ENCODE measurements at places on chromosomes 6 and 20. TPM values are rescaled to one million over a fixed set of nuclear protein-coding genes. Genes with fewer than 3 reads are reported as not detected.
A peak's percentile ranks its signal among the peaks of the same experiment; 100 is the strongest.

- no peak for DNase-seq
- H3K27ac ChIP-seq, result no peak overlapping the region
- H3K4me3 ChIP-seq, result no peak overlapping the region
- H3K27me3 ChIP-seq, result no peaks in the 10 kb centered on the region
- H3K4me1 ChIP-seq, result peaks cover 11% of the 10 kb centered on the region
Measured at GRCh38 chr20:57876163-57876562, 166.3 kb upstream of the PMEPA1 start.

DNA sequence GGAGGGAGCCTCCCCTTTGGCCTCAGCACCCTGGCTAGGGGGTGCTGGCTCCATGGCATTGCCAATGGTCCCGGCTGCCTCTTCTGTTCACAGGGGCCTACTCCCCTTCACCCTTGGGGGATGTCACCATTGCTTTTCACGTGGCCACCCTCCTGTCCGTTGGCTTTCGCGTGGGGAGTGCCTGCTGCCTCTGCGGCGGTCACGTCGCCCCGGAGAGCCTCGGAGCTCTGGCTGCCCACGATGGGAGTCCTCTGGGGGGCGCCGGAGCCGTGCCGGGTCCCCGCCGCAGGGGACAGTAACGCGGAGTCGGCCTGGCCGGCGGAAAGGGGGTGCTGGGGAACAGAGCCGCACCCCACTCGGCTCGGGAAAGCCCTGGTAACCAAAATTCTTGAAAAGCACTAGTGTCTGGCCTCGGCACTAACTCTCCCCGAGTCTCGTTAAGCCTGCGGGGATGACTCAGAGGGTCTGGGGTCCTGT is 661 bp upstream of the HEBP2 start:
- DNase-seq, result peak; percentile 62
- no peaks in the 10 kb centered on the region for H3K4me1 ChIP-seq
- H3K4me3 ChIP-seq, result peak overlapping the region; percentile 77

DNA sequence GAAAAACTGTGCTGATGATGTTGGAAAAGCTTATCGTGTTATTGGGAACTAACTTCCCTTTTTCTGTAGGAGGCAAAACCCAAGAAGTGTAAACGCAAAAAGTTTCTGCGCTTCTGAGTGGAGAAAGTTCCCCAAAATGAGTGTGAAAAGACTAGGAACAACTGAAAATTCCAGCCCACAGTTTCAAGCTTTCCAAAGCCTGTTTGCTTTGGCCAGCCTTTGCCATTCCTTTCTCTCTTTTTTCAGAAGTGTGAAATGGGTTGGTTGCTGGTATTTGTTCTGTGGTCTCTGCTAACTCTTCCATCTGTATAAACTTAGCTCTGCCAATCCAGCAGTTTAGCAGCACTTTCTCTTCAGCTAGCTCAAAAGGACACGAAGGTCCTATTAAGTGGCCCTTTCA is 491.3 kb downstream of the MAFB start:
- H3K36me3 ChIP-seq, result no peaks in the 10 kb centered on the region

DNA sequence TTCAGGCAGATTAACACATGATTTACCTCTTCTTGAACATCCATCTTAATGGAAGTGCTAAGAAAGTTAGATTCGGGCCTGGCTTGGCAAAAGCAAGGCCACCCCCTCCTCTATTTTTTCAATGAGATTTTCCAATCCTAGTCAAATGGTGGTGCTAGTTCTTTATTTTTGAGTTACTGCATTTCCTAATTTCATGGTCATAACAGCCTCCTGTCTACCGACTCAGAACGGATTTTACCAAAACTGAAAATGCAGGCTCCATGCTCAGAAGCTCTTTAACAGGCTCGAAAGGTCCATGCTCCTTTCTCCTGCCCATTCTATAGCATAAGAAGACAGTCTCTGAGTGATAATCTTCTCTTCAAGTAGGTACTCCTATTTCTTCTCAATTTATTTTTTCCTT is 117.2 kb upstream of the ESR1 start:
- H3K36me3 ChIP-seq, result no peaks in the 10 kb centered on the region
- H3K27me3 ChIP-seq, result no peaks in the 10 kb centered on the region
- H3K4me1 ChIP-seq, result no peaks in the 10 kb centered on the region
- DNase-seq, result peak; percentile 26
- no peak overlapping the region for H3K4me3 ChIP-seq

- DNase-seq, result no peak
- H3K4me3 ChIP-seq, result no peak overlapping the region
- no peaks in the 10 kb centered on the region for H3K27me3 ChIP-seq
- no peaks in the 10 kb centered on the region for H3K36me3 ChIP-seq
- H3K27ac ChIP-seq, result no peak overlapping the region
Measured at GRCh38 chr6:9404351-9405146, 969.2 kb upstream of the SLC35B3 start.

Gene RBM39
- total RNA-seq, result 689 TPM

DNA sequence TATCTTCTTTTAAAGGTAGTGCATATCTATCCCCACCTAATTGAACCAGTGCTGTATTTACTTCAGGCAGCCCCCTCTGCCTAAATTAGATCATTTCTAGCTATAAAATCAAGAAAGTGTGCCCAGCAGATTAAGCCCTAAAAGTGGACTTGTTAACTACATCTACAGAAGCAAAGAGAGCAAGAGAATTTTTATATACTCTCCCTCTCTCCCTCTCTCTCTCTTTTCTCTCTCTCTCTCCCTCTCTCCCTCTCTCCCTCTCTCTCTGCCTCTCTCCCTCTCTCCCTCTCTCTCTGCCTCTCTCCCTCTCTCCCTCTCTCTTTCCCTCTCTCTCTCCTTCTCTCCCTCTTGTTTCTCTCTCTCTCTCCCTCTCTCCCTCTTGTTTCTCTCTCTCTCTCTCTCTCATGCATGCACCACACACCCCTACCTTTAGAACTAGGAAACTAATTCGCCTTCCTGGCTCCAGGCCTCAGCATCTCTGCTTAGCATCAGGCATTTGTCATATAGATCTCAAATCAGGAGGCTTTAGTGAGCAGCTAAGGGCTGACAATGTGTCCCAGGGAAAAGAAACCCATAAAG is 71.4 kb downstream of the FOXA2 start:
- H3K36me3 ChIP-seq, result no peaks in the 10 kb centered on the region
- no peak for DNase-seq
- no peak overlapping the region for H3K4me3 ChIP-seq
- no peak overlapping the region for H3K27ac ChIP-seq

Gene MGME1
- total RNA-seq, result 10.1 TPM

DNA sequence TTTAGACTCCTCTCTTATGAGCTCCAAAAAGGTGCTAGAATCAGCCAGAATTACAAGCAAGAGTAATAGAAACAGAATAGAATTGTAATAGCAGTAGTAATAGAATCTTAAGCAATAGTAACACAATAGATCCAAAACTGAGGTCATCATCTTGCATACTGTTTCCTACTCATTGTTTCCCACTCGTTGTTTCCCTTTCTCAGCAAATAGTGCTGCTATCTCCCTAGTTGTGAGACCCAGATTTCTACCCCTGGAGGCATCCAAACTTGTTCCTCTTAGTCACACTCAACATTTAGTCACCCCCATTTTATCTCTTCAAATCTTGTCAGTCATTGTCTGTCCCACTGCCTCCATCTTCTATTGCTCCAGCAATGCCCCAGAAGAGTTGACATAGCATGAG is 356.9 kb upstream of the MARCKS start:
- no peak overlapping the region for H3K27ac ChIP-seq
- no peaks in the 10 kb centered on the region for H3K36me3 ChIP-seq
- H3K4me3 ChIP-seq, result no peak overlapping the region
- no peak for DNase-seq
- no peaks in the 10 kb centered on the region for H3K4me1 ChIP-seq

Gene SYTL3
- total RNA-seq, result 20.0 TPM

DNA sequence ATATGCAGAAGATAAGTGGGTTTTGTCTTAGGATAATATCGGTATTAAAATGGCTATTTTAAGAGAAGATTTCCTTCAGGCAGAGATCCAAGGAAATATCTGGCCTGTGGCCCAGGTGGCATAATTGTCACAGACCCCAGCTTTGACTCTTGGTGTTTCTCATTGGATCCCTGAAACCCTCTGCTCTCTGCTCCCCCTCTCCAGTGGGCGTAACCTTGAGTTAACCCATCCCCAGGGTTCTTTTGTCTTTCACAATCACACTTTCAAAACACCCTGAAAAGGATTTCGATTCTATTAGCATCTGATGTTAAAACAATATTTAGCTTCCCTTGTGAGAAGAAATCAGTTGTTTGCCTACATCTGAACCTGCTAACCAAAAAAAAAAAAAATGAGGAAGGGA is 7.2 kb downstream of the SSTR4 start:
- no peaks in the 10 kb centered on the region for H3K36me3 ChIP-seq
- no peaks in the 10 kb centered on the region for H3K27me3 ChIP-seq

Measured in lung (tissue), 17 donors.